Chondrocyte (in vitro differentiated cells): ENCODE measurements at places on chromosomes 13 and 19. TPM values are rescaled to one million over a fixed set of nuclear protein-coding genes. Genes with fewer than 3 reads are reported as not detected.
A peak's percentile ranks its signal among the peaks of the same experiment; 100 is the strongest.

GFY gene
- total RNA-seq = not detected in 3 replicates

- no peak overlapping the region for H3K27ac ChIP-seq
- no peak overlapping the region for H3K4me3 ChIP-seq
- no peaks in the 10 kb centered on the region for H3K4me1 ChIP-seq
- no peaks in the 10 kb centered on the region for H3K36me3 ChIP-seq
Observed at GRCh38 chr13:83716121-83716520, 166.2 kb downstream of the SLITRK1 start.

DNA sequence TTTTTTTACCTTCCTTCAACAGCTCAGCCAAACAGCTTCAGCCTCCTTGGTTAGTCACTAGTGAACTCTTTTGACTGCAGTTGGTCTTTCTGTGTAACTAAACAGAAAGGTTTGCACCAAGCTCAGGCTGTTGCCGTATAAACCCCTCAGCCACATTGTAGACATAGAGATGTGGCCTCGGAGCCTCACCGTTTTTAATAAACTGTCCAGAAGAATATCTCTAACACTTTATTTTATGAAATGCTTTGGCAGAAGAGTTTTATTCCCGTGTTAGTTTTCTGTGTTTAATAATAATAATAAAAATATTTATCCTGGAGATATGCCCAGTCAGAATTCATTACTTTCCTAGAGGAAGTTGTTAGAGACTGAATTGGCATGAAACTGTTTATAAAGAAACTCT lies 171.7 kb upstream of the MAB21L1 start:
- H3K27me3 ChIP-seq = no peaks in the 10 kb centered on the region
- H3K4me3 ChIP-seq = no peak overlapping the region
- no peaks in the 10 kb centered on the region for H3K36me3 ChIP-seq
- H3K4me1 ChIP-seq = peaks cover 16% of the 10 kb centered on the region
- H3K27ac ChIP-seq = peak overlapping the region; percentile 45

- no peak overlapping the region for H3K27ac ChIP-seq
- H3K36me3 ChIP-seq = peaks cover 5% of the 10 kb centered on the region
- no peaks in the 10 kb centered on the region for H3K27me3 ChIP-seq
- DNase-seq = no peak
Observed at GRCh38 chr13:32257649-32258048, 57.5 kb downstream of the ZAR1L start.
